ENCODE measurements at places on chromosomes 12 and 14. TPM values are rescaled to one million over a fixed set of nuclear protein-coding genes. Genes with fewer than 3 reads are reported as not detected.
A peak's percentile ranks its signal among the peaks of the same experiment; 100 is the strongest.

Gene NUAK1
- 4.6 TPM for total RNA-seq

GRCh38 chr14:44803239-44803905 is 158.4 kb downstream of the KLHL28 start:
- peak; percentile 56 for DNase-seq
- no peak overlapping the region for H3K4me3 ChIP-seq
- H3K36me3 ChIP-seq: no peaks in the 10 kb centered on the region
- no peak overlapping the region for H3K27ac ChIP-seq
- H3K27me3 ChIP-seq: no peaks in the 10 kb centered on the region

Gene BMP4
- 77.5 TPM for total RNA-seq

Gene PMEL
- total RNA-seq: 0.26 TPM

Gene HOMEZ
- 4.6 TPM for total RNA-seq

GRCh38 chr14:22939684-22940083 is 10.5 kb upstream of the PRMT5 start:
- peak overlapping the region; percentile 38 for H3K27ac ChIP-seq
- H3K27me3 ChIP-seq: no peaks in the 10 kb centered on the region

DNA sequence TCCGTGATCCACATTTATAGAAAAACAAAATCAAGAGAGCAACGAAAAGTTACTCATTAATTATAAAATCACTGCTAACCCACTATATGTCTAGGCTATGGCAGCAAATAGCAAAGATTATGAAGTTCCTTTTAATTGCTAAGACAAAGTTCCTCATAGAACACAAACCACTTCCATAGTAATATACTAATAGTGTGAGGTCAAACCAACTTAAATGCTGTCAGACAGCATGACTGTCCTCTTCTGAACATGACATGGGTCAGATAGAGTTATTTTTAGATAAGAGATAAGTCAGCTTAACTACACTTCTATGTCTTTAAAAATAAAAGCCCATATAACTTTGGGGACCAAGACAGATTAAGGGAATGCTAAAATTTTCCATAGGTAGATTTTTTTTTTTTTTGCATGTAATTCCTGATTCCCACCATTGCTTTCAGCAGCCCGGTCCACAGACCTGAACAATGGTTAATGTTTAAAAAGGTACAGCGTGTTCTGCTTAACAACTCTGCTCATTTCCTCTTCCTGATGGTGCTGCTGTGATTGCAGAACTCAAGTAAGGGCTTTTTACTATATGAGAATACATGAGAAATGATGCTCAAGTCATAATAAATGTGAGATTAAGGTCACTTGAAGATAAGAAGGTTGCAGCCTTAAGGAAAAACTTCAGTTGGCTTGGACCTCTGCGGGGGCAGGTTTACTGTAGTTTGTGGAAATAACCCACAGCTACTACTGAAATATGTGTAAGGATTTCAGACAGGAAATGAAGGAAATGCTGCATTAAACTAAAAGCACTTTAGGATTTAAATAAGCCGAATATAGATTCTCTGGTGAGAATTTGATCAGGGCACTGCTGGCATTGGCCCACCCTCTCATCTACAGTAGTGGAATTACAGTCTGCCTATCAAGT is 37.7 kb upstream of the DUSP6 start:
- no peaks in the 10 kb centered on the region for H3K27me3 ChIP-seq
- peak overlapping the region; percentile 11 for H3K27ac ChIP-seq

Gene SLC11A2
- 57.5 TPM for total RNA-seq

Gene CLEC4C
- not detected for total RNA-seq

- DNase-seq: no peak
- no peaks in the 10 kb centered on the region for H3K27me3 ChIP-seq
- H3K27ac ChIP-seq: no peak overlapping the region
- H3K36me3 ChIP-seq: no peaks in the 10 kb centered on the region
- no peaks in the 10 kb centered on the region for H3K4me1 ChIP-seq
These were observed 168.3 kb downstream of the CACNA1C start for GRCh38 chr12:2221030-2221621.

DNA sequence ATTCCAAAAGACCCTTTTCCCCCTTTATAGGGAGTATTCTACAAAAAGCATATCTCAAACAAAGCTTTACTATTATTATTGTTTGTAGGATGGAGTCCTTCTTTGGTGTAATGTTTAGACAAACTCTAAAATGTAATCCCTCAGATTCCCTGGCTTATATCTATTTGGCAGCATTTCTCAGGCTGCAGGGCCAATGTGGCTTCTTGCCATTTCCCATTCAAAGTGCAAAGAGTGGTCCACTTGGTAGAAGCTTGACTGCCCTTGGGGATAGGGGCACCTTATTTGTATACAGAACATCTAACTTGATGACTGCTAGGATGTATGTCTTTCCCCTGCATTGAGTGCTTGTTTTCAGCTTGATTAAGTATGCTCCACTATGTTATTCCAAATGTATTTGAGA is 242.7 kb downstream of the PRKD1 start:
- no peaks in the 10 kb centered on the region for H3K27me3 ChIP-seq
- H3K4me1 ChIP-seq: no peaks in the 10 kb centered on the region
- H3K4me3 ChIP-seq: no peak overlapping the region
- no peak for DNase-seq

DNA sequence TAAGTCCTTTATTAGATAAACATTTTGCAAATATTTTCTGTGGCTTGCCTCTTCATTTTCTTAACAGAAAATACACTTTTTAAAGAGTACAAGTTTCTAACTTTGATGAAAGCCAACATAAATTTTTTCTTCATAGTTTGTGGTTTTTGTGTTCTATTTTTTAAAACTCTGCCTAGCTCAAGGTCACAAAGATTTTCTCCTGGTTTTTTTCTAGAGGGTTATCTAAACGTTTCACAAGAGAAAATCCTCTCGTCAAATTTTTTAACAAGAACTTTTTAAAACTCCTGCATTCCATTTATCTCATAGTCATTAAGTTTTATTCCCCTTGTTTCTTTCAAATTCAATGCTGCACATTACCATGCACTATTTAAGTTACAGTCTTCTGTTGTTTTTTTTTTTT is 8.2 kb downstream of the AREL1 start:
- H3K36me3 ChIP-seq: peaks cover 2% of the 10 kb centered on the region
- H3K27me3 ChIP-seq: no peaks in the 10 kb centered on the region
- H3K4me3 ChIP-seq: no peak overlapping the region
- no peak overlapping the region for H3K27ac ChIP-seq

Gene IFI27
- 7.9 TPM for total RNA-seq

DNA sequence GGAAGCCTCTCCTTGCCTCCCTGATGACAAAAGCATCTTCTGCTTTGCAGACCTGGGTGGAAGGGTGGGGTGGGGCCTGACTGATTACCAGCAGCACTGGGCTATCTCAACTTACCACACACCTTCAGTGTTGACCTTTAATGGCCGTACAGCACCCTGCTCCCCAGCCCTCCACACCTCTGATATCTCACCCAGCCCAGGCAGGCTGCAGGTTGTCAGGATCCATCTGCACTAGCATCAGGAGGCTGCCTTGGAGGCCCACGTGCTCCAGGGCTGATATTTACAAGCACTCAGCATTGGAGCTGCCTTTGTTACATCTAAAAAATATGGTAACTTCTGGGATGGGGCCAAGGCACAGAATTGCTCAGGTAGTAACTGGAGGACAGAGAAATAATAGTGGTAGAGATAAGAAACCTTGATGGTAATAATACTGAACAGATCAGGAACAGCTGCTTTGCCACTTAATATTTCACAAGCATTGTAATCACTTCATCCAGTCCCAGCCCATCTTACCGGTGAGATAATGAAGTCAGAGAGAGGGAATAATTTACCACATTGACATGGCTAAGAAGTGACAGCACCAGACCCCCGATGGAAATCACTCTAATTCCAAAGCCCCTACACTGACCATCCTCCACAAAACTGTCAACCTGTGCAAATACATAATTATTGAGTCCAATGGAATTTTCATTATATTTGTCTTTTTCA is 125.2 kb upstream of the RFLNA start:
- no peak for DNase-seq
- H3K27ac ChIP-seq: no peak overlapping the region
- peaks cover 2% of the 10 kb centered on the region for H3K4me1 ChIP-seq

DNA sequence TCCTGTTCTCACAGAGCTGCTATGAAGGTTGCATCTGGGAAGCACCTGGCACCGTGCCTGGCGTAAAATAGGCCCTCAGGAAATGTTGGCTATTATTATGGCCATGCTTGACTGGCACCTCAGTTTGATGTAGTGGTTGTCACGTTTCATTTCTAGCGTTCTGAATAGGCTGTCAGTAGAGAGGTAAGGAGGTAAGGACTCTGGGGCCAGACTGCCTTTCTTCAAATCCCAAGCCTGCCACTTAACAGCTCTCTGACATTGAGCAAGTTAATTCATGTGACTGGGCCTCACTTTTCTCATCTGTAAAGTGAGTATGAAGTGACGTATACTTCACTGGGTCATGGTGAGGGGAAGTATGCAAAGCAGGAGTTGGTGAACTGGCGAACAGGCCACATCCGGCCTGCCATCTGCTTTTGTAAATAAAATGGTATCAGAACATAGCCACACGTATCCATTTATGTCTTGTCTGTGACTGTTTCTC is 196.2 kb downstream of the CACNA1C start:
- H3K36me3 ChIP-seq: no peaks in the 10 kb centered on the region
- peaks cover 40% of the 10 kb centered on the region for H3K4me1 ChIP-seq
- H3K27ac ChIP-seq: peak overlapping the region; percentile 72
- peak; percentile 32 for DNase-seq
- no peak overlapping the region for H3K4me3 ChIP-seq

Gene P2RX2
- not detected for total RNA-seq

- H3K27ac ChIP-seq: no peak overlapping the region
- H3K36me3 ChIP-seq: no peaks in the 10 kb centered on the region
- peak overlapping the region; percentile 3 for H3K4me3 ChIP-seq
These were observed 3.7 kb upstream of the SIX1 start for GRCh38 chr14:60652674-60653651.

- H3K27me3 ChIP-seq: peaks cover 4% of the 10 kb centered on the region
- H3K4me1 ChIP-seq: no peaks in the 10 kb centered on the region
- H3K4me3 ChIP-seq: no peak overlapping the region
- DNase-seq: no peak
- H3K27ac ChIP-seq: no peak overlapping the region
- H3K36me3 ChIP-seq: no peaks in the 10 kb centered on the region
These were observed 39.2 kb upstream of the MEG3 start for GRCh38 chr14:100786576-100787219.

Gene WNT1
- not detected for total RNA-seq

Gene ISM2
- total RNA-seq: not detected

- no peaks in the 10 kb centered on the region for H3K36me3 ChIP-seq
- H3K27ac ChIP-seq: no peak overlapping the region
- H3K4me1 ChIP-seq: no peaks in the 10 kb centered on the region
These were observed 256.6 kb downstream of the BTG1 start for GRCh38 chr12:91889059-91889458.

Gene RNF212B
- not detected for total RNA-seq

- no peak overlapping the region for H3K4me3 ChIP-seq
- no peak for DNase-seq
- no peaks in the 10 kb centered on the region for H3K4me1 ChIP-seq
- no peak overlapping the region for H3K27ac ChIP-seq
- H3K36me3 ChIP-seq: no peaks in the 10 kb centered on the region
- H3K27me3 ChIP-seq: no peaks in the 10 kb centered on the region
These were observed 6.2 kb upstream of the SLC15A4 start for GRCh38 chr12:128829861-128830504.

Gene STON2
- 52.5 TPM for total RNA-seq

GRCh38 chr12:20415028-20415427 is 46.7 kb downstream of the PDE3A start:
- no peak overlapping the region for H3K27ac ChIP-seq
- no peaks in the 10 kb centered on the region for H3K4me1 ChIP-seq
- no peak overlapping the region for H3K4me3 ChIP-seq

DNA sequence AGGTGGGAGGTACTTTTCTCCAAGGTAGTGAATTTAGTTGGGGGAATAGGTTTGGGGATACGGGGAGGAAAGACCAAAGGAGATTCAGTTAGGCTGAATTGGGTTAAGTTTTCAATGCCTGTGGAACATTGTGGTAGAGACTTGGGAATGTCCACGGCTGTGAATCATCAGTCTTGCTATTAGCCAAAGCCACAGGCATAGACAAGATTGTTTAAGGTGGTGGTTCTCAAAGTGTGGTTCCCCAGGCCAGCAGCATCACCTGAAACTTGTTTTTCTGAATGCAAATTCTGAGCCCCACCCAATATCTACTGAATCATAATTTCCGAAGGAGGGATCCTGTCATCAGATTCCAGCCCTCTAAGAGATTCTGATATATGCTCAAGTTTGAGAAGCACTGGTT is 316.2 kb downstream of the EGLN3 start:
- H3K27ac ChIP-seq: no peak overlapping the region
- no peaks in the 10 kb centered on the region for H3K4me1 ChIP-seq
- H3K4me3 ChIP-seq: no peak overlapping the region
- peak; percentile 83 for DNase-seq
- H3K27me3 ChIP-seq: no peaks in the 10 kb centered on the region

DNA sequence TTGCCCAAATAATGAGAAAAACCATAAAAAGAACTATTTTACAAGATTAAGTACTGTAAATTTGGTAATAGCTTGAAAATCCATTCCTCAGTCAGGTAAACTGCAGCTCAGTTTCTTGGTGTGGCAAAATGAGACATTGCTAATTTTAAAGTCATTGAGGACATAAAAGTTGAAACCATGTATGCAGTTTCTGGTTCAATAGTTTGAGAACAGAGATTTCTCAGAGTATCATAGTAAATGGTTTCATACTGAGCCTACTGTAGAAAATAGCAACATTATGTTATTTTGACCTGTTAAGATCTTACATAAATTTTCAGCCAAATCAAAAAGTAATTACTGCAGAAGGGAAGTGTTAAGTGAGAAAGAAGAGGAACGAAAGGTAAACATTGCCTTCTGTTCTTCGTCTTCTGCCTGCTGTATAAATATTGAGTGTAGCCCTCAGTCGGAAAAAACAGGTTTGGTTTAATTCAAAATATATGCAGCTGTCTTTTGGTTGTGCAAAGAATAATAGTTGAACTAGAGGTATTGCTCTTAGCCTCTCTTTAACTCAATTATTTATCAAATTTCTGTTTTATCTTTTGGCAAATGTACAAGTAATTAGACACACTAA is 119.6 kb downstream of the SYNE2 start:
- H3K4me3 ChIP-seq: no peak overlapping the region
- no peak overlapping the region for H3K27ac ChIP-seq
- no peaks in the 10 kb centered on the region for H3K4me1 ChIP-seq
- H3K36me3 ChIP-seq: no peaks in the 10 kb centered on the region
- DNase-seq: no peak
- no peaks in the 10 kb centered on the region for H3K27me3 ChIP-seq

Gene ZNF384
- 9.8 TPM for total RNA-seq

Gene E2F7
- 4.6 TPM for total RNA-seq

Gene GPX2
- not detected for total RNA-seq

DNA sequence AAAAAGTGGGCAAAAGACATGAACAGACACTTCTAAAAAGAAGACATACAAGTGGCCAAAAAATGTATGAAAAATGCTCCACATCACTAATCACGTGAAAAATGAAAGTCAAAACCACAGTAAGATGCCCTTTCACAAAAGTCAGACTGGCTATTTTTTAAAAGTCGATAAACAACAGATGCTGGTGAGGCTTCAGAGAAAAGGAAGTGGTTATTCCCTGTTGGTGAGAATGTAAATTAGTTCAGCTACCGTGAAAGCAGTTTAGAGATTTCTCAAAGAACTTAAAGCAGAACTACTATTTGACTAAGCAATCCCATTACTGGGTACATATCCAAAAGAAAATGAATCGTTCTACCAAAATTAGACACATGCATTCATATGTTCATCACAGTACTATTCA is 237.0 kb downstream of the KIF21A start:
- no peak overlapping the region for H3K4me3 ChIP-seq
- H3K27me3 ChIP-seq: no peaks in the 10 kb centered on the region
- H3K36me3 ChIP-seq: no peaks in the 10 kb centered on the region
- DNase-seq: no peak

Gene OR4E2
- not detected for total RNA-seq
